ENCODE measurements at places on chromosomes 1 and 21.

DNA sequence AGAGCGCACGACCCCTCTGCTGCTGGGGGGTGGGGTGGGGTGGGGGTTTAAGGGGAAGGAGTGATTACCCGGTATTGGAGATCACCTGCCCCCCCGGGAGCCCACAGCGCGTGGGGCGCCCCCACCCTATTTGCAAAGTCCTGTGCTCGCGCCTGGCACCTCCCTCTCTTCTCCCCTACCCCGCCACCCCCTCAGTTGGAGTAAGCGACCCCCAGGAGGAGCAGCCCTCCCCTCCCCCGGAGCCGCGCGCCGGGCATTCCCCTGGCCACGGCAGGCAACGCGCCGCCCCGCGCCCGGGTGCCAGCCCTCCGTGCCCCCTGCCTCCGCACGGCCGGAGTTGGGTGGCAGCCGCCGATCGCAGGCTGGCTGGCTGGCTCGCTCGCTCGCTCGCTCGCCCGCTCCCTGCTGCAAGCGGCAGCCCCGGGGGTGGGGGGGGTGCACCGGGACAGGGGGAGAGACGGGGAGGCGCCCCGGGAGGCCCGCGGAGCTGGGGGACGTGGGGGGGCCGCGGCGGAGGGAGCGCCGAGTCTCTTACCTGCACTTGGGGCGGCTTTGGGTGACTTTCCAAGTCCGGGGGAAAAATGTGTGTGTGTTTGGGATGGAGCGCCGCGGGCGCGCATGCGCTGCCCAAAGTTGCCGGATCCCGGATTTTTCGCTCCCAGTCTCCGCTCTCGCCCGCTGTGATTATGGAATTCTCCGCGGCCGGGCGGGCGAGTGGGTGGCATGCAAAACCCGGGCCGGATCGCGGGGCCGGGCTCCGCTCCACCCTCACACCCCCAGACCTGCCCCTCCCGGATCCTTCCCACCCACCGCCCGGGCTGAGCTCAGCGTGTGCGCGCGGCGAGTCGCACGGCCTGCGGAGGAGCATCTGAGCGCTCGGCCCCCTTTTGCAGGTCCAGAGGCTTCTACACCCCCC lies at the start of gene CASZ1:
TSS of gene CASZ1 (minus strand) at position 618 of the 916 bp plus-strand sequence. CDS start 102,757 bp downstream, outside the sequence.
- DNase-seq, result no peak

GRCh38 chr1:221439747-221440501 lies 302.0 kb downstream of the DUSP10 start:
- DNase-seq, result peak; percentile 24

- no peak for DNase-seq
Measured at GRCh38 chr1:96366516-96366915, 355.1 kb upstream of the PTBP2 start.

DNA sequence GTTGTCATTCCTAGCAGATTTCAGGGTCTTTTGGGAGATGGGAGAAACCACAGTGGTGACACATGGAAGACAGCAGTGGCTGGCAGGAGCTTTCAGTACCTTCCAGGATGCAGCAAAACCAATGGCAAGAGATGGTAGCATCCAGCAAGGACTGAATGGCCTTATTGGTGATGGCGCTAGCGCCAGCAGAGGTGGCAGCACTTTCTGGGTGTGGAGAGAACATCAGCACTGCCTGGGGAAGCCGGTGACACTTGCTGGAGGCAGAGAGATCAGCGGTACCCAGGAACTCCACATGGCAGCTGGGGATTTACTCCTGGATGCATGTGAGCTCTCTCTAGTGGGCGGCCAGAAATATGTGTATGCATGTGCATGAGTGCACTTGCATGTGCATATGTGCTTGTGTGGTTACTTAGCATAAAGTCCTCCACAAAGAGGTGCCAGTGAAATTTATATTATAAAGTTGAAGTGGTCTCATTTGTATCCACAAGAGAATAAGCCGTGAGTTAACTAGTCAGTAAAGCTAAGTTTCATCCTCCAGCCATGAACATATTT lies 364.7 kb downstream of the LMX1A start:
- DNase-seq, result no peak

DNA sequence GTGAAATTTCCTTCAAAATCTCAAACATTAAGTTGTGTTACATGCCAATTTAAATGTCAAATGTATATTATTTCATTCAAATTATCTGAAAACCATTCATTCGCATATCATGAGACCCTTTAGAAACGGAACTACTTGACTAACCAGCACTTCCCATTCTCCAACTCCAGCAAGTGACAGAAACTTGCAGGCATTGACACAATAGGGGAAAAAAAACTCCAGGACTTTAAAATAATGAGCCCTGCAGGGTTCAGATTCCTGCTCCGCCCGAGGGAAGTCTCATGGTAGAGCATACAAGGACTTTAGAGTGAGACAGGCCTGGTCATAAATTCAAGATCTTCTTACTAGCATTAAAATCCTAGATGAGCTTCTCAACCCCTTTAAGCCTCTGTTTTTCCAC lies 138.9 kb downstream of the NR5A2 start:
- DNase-seq, result no peak

- DNase-seq, result no peak
Measured at GRCh38 chr1:157734321-157734720, 33.8 kb upstream of the FCRL3 start.

GRCh38 chr1:70499695-70500094 lies 88.6 kb downstream of the CTH start:
- DNase-seq, result no peak

DNA sequence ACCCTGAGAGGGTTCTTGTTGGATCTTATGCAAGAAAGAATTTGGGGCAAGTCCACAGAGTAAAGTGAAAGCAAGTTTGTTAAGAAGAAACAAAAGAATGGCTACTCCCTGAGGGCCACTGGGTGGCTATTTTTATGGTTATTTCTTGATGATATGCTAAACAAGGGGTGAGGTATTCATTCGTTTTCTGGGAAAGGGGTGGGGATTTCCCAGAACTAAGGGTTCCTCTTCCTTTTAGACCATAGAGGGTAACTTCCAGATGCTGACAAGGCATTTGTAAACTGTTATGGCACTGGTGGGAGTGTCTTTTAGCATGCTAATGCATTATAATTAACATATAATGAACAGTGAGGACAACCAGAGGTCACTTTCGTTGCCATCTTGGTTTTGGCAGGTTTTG lies 18.2 kb upstream of the IFI6 start:
- DNase-seq, result no peak

DNA sequence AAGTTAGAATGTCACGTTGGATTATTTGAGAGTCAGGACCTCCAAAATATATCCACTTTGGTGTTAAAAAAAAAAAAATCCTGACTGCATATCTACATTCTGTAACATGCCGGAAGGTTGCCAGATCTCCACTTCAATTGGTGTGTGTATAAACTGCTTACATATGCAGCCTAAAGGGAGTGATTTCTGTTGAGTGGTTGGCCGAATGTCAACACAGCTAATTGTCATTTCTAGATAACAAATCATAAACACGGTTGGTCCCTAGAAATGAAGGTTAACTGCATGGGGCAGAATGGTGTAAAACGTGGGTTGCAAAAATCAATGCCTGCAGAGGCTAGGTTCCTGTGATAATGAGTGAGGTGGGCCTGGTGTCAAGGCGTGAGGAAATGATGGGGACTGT lies 15.0 kb upstream of the ROR1 start:
- DNase-seq, result no peak

DNA sequence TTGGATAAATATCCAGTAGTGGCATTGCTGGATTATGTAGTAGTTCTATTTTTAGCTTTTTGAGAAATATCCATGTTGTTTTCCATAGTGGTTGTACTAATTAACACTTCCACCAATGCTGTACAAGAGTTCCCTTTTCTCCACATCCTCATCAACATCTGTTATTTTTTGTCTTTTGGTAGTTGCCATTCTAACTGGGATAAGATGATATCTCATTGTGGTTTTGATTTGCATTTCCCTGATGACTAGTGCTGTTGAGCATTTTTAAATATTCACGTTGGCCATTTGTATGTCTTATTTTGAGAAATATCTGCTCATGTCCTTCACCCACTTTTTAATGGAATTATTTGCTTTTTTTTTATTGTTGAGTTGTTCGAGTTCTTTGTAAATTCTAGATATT lies 183.9 kb downstream of the PTPRU start:
- DNase-seq, result no peak

- no peak for DNase-seq
Measured at GRCh38 chr21:28207436-28208173, 785.1 kb downstream of the LTN1 start.

- no peak for DNase-seq
Measured at GRCh38 chr1:113433184-113433583, 42.9 kb downstream of the MAGI3 start.

- DNase-seq, result no peak
Measured at GRCh38 chr1:152964536-152964935, 5.9 kb upstream of the SPRR4 start.

- DNase-seq, result no peak
Measured at GRCh38 chr1:92168657-92169056, 49.1 kb upstream of the C1orf146 start.

DNA sequence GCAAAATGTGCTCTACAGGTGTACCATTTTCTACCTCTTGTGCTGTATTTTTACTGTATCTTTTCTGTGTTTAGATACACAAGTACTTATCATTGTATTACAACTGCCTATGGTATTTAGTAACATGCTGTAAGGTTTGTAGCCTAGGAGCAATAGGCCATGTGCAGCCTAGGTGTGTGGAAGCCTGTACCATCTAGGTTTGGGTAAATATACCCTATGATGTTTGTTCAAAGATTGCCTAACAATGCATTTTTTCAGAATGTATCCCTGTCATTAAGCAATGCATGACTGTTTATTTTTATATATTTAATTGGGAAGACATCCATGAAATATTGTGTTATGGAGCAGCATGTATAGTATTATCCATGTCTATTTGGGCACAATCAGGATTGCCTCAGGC lies 11.0 kb downstream of the ETV3L start:
- DNase-seq, result no peak

GRCh38 chr1:61191433-61191720 lies 109.0 kb downstream of the NFIA start:
- no peak for DNase-seq

DNA sequence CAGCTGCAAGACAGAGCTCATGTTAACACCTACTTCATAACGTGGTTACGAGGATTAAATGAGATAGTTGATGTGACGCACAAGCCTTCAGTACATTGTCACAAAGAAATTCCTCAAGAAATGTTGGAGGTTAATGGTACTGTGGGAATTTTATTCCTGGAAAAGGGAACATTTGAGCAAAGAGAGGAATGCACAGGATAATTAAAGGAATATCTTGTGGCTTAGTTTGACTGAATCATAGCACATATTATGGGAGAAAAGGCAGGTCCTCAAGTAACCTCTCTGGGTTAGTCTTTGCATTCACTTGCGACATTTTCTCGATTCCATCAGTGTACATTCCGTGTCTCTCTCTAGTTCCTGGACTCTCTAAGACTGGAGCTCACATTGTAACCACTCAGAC lies 300.2 kb upstream of the DUSP10 start:
- DNase-seq, result no peak

DNA sequence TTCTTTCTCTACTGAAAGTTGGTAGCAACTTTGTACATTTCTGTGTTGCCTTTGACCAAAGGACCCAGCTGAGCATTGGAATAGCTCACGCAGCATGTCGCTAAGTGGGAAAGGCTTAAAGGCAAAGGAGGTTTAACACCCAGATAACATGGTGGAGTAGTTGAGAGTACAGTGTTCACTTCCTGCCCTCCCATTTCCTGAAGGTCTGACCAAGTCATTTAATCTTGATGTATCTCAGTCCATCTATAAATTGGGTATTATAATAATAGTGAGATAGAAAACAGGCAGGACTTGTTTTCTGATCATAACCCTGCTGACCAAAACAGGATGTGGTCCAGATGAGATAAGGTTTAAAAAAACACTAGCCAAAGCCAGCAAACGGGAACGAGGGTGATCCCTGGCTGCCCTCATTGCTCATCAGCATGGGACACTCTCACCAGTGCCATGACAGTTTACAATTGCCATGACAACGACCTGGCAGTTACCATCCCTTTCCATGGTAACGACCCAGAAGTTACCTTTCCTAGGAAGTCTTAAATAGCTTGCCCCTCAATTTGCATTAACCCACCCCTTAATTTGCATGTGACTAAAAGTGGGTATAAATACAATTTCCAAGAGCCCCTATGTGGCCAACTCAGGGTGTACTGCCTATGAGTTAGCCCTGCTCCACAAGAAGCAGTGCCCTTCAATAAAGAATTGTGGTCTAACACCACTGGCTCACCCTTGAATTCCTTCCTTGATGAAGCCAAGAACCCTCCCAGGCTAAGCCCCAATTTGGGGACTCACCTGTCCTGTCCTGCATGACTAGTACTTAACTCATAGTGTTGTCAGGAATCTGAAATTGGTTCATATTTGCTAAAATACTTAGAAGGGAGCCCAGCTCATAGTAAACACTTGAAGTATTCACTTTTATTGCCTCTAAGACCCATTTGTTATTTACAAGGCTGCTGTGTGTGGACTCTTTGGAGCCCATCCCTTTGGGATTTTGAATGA lies 28.4 kb upstream of the FHAD1 start:
- DNase-seq, result no peak

DNA sequence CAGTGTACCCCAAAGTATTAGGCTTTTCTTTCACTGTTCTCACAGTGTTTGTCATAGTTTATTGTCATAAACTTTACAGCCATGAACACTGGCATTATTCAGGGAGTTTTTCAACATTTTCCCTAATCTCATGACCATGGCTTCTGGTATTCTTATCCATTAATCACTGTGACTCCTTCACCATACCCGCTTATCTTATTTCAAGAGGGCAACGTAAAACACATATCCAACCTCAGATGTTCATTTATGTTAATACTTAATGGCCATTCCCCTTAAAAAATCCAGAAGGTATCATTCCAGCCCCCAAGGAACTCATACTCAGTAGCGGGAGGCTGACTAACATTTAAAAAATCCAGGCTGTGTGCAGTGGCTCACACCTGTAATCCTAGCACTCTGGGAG lies 78.5 kb upstream of the RGS4 start:
- no peak for DNase-seq

GRCh38 chr1:180527101-180527669 lies 24.8 kb upstream of the ACBD6 start:
- DNase-seq, result no peak

DNA sequence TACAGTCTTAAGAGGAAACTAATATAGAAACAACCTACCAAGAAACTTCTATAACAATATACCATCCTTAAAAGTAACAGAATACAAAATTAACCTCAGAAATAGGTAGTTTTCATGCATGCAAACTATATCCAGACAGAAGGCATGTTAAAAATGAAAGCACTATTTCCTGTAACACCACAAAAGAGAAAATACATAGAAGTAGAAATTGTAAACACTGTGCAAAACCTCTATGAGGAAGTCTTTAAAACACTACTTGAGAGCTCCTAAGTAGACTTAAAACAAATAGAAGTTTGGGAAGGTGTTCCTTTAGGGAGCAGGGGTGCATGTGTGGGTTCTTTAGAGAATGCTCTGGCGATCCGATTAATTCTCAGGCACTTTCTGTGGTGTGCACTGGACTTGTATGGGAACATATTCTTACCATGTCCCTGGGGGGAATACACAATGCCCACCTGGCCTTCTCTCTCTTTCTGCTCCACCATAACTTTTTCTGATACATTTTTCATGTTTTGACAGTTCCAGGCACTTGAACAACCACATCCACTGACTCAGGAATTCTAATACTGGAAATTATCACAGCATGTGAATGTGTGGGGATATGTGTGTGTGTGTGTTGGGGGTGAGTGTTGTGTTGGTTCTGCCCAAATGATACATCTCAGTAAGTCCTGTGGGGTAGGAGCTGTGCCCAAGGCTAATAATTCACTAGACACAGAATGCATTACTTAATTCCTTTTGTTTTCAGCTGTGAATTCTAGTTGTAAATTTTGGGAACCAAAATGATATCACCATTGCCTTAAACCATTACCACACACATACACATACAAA lies 866.3 kb upstream of the B3GALT2 start:
- no peak for DNase-seq

- peak; percentile 79 for DNase-seq
Measured at GRCh38 chr1:154878371-154879037, 8.4 kb upstream of the KCNN3 start.
